ENCODE measurements at places on chromosomes 5 and 9.
A peak's percentile ranks its signal among the peaks of the same experiment; 100 is the strongest.

DNA sequence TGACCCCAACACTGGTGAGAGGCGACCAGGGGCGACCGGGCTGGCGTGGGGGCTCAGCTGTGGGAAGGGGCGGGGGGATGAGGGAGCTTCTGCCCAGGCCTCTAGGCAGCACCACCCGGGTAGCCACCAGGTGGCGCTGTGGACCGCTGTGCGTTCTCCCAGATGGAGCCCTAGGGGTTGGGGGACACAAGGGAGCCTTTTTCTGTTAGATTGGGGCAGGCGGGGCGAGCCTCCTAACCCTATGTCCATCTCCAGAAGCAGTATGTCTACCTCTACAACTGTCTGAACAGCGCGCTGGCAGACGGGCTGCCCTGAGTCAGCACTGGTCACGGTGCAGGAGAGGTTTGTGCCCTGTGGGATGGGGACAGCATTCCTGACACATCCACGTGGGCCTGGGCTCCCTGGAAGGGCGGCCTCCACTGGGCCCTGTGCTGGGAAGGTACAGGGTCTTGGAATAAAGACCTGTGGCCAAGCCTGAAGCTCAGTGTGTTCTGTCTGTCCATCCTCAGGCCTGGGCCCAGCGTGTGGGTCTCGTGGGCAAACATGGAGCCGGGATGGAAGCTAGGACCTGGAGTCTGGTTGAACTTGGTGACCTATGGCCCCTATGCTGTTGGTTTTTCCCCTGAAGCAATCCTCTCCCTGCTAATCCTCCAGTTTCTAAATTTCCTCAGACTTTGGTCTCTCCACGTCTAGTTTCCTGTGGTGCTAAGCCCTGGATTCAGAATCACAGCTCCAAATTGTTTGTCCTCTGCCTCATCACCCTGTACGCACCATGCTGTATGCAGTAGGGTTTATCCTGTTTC, 23.1 kb upstream of the SPTLC1 start:
- DNase-seq, result peak; percentile 73

- DNase-seq, result no peak
Measured at GRCh38 chr9:111949919-111950318, 53.3 kb downstream of the UGCG start.

DNA sequence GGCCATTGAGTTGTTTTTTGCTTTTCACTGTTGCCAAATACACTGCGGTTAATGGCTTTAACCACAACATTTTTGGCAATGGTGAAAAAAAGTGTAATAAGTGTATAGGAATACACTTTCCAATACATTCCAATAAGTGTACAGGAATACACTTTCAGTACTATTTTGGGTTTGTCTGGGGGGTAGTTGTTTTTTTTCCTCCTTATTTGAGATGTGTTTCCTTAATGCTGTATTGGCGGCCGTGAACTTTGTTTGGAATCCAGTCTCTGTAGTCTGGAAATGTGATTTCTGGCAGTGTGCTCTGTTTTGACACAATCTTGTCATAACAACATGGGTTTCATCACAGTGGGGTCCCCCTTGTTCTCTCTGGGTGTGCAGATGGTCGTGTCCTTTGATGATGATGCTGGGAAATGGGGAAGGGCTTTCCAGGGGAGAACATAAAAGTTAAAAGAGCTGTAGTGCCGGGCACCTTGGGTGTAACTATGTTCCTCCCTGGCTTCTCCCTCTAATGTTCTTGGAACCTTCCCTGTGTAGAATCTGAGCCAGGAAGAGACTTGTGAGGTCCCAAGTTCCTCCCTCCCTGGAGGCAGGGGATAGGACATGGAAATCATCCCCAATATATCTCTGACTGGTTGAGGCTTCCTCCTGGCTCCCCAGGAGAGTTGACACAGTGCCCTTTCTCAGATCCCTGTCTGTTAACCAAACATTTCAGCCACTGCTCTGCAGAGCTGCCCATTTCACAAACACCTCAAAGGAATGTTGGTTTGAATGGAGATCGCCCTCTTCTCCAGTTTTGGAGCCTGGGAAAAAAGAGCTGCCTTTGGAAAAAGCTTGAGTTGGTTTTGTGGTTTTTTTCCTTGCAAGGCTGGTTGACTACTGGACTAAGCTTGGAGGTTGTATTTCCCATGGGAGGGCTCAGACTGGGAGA, 44.8 kb downstream of the RCL1 start:
- no peak for DNase-seq

- no peak for DNase-seq
Measured at GRCh38 chr5:124843596-124843899, 97.1 kb upstream of the ZNF608 start.

DNA sequence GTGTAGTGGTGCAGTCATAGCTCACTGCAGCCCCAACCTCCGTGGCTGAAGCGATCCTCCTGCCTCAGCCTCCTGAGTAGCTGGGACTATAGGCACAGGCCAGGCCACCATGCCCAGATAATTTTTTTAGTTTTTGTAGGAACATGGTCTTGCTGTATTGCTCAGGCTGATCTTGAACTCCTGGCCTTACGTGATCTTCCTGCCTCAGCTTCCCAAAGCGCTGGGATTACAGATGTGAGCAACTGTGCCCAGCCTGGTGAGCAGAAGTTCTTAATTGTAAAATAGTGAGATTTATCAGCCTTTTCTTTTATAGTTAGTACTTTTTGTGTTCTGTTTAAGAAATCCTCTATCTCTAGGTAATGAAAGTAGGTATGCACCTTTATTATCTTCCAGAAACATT, 42.5 kb downstream of the NUP214 start:
- no peak for DNase-seq

All from activated B cell treated with CpG ODN at 0.5 μM for 24 hours (primary cell).